ENCODE measurements at places on chromosomes 5 and 9.

- DNase-seq = peak; percentile 16
Observed at GRCh38 chr9:112037281-112038016, 137.6 kb downstream of the SUSD1 start.

DNA sequence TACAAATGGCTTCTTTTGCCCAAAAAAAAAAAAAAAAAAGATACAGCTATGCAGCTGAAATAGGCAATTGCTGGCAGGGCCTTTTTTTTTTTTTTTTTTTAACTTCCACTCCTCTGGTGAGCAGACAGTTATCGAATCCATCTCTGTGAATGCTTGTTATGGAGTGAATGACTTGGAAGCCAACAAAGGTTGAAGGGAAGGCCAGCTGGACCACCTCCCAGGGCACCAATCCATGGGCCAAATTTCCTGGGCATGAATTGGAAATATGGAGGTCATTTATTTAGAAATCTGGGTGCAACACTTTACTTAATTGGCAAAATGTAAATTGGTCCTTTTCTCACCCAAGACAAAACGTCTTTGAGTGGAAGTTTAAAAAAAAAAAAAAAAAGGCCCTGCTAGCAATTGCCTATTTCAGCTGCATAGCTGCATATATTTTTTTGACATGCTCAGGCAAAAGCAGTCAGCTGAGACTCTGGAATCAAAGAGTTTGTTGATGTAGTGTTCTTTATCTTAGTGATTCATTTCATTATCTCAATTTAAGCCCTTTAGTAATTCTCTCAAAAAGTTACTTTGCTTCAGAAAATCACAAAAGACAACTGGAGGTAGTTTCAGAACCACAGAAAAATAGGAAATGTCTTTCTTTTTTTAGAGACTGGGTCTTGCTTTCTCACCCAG, 392.2 kb upstream of the KLF4 start:
- no peak for DNase-seq

DNA sequence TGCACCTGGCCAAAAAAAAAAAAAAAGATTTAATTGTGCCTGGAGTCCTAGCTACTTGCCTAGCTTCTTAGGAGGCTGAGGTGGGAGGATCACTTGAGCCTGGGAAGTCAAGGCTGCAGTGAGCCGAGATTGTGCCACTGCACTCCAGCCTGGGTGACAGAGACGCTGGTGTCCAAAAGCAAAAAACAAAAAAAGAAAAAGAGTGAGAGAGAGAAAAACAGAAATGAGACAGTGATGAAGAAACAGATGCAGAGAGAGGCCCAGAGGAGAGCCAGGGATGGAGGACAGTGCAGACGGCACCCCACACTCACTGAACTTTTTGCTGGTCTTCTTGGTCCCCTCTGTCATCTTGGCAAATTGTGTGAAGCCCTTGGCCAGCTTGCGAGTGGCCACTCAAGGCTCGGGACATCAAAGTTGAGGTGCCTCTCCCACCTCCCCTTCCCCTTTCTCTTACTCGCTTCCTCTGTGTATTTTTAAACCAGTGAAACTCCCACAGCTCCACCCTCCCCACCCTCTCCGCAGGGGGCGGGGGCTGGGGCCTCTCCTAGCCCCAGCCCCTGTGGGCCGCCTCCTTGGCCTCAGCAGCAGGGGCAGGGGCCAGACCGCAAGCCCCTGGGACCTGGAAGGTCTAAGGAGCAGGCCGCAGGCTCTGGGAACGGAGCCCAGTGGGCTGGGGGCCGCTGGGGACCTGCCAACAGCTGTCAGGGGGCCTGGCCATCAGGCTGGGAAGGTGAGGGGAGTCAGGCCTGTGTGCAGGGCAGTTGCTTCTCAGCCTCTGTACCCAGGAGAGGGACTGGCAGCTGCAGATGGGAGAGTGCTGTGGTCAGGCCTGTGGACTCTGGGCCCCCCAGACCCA, at the start of gene SH2D3C:
SH2D3C (minus strand) TSS at position 387 of the 856 bp plus-strand sequence; CDS start at position 348, 39 bp downstream.
- no peak for DNase-seq

DNA sequence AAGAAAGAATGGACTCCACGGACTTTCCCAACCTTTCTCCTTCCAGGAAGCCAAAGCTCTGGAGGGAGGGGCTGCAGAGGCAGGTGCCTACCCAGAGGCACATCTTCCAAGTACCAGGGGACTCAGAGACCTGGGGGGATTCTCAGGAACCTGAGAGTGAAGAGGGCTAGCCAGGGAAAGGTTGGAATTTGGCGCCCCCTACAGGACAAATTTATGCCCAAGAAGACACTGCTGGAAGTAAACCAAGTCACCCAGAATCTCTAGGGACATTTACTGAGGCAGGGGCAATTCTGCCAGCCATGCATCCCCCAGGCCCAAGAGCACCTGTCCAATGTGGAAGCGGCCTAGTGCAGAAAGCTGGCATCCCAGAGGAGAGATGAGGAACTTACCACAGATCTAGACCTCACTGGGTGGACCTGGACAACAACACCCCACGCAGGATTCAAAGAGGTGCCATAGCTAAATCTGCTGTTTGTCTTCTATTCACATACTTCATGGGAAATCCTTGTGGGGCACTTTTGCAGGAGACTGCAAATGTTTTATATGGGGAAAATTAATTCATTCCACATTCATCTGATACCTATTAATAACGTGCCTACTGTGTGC, 25.9 kb upstream of the IDNK start:
- peak; percentile 4 for DNase-seq

- DNase-seq = no peak
Observed at GRCh38 chr5:156363861-156364260, 36.9 kb downstream of the SGCD start.

- DNase-seq = no peak
Observed at GRCh38 chr9:105676351-105676923, 14.2 kb downstream of the TAL2 start.

GRCh38 chr9:79256691-79257213, 315.0 kb upstream of the TLE4 start:
- no peak for DNase-seq

- no peak for DNase-seq
Observed at GRCh38 chr5:99105216-99105615, 176.4 kb upstream of the CHD1 start.

- no peak for DNase-seq
Observed at GRCh38 chr5:132661231-132662003, 3.4 kb downstream of the IL13 start.

GRCh38 chr9:110069326-110070248, 138.4 kb downstream of the C9orf152 start:
- DNase-seq = no peak

DNA sequence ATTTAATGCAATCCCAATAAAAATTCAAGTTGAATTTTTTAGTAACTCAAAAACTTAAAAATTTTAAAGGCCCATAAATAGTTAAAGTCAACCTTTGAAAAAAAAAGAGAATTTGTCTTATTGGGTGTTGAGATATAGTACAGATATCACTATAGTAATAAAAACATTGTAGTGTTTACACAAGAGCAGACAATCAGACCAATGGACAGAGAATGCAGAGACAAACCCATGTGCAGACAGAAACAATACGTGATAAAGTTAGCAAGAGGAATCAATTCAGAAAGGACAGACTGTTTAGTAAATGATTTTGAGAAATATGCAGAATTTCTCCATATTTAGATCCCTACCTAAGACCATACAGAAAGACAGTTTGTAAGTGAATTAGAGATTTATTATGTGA, 33.9 kb downstream of the GOLGA1 start:
- DNase-seq = no peak

DNA sequence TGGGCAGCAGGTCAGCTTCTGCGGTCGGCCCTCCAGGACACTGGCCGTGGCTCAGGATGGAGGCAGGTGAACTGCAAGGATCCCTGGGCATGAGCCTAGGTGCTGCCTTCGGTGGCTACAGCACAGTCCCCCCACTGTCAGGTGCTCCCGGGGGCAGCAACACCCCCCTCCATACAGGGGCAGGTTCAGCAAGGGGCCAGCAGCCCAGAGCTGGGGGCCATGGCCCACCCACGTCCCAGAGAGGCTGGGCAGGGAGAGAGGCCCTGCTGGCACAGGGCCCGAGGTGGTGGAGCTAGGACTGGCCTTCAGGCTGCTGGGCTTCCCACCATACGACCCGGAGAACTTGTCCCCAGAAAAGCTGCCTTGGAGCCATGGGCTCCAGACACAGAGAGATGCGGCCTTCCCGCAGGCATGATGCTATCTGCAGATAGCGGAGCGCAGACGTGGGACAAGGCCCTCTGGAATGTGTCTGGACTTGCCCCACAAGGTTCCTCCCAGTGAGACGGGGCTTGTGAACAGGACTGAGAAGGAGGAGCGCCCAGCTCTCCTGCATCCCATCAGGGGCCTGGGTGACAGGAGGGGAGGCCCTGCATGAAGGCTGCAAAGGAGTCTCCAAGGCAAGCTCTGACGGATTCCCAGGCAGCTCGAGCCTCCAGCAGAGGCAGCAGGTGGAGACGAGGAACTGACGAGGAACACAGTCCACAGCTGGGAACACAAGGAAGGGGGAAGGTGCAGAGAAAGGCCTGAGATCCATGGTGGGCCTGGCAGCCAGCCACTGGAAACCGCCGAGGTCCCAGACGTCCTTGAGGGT, 111.1 kb downstream of the VAV2 start:
- no peak for DNase-seq

DNA sequence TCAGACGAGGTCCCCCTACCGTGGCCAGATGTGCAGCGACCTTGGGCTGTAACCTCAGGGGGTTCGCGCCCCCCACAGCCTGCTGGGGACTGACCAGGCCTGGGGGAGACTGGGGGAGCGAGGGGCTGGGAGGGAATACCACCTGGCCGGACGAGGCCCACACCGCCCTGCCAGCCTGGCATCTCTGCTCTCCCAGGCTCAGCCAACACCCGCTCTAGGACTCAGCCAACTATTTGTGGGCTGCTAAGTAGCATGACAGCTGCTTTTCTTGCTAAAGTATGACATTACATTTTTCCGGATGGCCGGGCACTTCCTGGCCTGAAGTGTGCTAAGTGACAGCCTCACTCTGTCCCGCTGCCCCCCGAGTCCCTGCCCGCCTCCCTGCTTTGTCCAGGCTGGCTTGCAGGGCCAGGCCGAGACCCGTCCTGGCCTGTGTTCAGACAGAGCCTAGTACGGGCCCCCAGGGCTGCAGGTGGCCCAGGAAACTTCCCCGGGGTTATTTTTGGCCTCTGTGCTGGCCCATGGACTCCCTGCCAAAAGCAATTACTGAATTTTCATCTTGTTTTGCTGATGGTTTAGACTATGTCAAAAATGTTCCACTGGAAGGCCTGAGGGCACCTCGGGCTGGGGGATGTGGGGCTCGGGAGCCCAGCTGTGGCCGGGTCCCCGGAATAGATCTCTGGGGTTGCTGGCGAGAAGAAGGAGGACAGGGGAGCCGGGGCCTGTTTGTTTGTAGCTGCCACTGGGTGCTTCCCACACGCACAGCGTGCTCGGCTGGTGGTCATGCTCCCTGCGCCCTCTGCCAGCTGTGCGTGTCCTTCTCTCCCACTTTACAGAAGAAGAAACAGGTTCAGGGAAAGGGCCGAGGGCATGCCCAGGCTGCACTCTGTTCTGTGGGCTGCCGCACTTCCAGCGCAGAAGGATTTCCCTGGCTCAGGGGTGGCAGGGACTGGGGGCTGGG, 13.4 kb upstream of the SLC2A6 start:
- no peak for DNase-seq

DNA sequence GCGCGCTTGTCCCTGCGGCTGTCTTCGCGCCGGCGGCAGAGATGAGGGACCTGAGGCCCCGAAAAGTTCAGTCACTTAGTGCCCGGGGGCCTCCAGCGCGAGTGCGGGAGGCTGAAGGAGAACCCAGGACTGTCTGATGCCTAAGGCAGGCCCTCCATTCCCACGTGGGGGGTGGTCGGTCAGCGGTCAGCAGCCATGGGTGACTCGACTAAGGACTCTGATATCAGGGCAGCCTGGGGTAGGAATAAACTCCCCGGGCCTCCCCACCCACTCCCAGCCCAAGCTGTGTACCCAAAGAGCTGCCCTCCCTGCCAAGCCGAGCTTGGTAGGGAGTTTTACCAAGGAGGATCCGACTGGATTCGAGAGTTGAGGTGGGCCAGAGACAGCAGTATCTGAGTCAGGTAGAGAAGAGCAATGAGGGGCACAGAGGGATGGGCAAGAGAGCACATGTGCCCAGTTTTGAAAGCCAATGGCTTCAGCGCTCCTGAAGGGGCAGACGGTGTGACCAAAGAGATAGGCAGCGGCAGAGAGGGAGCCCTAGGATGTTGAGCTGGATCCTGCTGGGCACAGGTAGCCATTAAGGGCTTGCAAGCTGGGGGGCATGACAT, 787 bp downstream of the FGFR4 start:
- DNase-seq = no peak

GRCh38 chr9:91934654-91935053, 15.4 kb downstream of the ROR2 start:
- DNase-seq = no peak

DNA sequence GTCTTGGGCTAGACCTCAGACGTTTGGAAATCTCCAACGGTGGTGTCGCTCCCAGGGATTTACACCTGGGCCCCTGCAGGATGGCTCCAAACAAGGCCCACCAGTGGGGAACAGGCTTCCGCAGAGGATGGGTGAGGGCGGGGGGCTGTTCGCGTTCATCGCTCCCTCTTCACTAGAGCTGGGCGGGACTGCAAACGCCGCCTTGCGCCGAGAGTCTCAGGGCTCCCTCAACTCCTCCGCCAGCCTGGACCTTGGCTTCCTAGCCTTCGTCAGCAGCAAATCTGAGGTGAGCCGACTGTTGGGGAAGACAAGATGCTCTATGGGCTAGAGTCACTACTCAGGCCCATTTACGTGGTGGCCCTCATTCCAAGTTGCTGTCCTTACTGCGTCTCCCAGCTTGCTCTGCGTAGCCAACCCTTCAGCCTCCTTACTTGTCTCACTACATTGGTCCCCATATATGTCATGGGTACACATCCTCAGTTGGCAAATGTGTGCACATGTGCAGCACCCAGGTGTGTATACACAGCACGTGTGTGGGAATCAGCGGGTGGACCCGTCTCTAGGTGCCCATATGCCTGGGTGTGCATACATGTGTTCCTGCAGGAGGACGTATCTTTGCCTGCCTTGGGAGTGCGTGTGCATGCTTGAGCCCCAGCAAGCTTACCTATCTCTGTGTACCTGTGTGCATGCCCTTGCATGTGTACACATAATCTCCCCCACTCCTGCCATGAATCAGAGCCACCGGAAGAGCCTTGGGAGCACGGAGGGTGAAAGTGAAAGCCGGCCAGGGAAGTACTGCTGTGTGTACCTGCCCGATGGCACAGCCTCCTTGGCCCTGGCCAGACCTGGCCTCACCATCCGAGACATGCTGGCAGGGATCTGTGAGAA, 10.5 kb downstream of the RGS14 start:
- DNase-seq = no peak

Data from stimulated activated CD8-positive, alpha-beta memory T cell treated with anti-CD3 and anti-CD28 coated beads, Interleukin-4, amount 100 ng/mL, for 1 hour (primary cell).